Stimulated activated CD4-positive, alpha-beta T cell treated with anti-CD3 and anti-CD28 coated beads, Interleukin-1b, Interleukin-23, amount 100 ng/mL, for 1 hour (primary cell): ENCODE measurements at places on chromosomes 2 and 18.

GRCh38 chr2:186183406-186183805 is 302.7 kb upstream of the ZC3H15 start:
- DNase-seq: no peak

DNA sequence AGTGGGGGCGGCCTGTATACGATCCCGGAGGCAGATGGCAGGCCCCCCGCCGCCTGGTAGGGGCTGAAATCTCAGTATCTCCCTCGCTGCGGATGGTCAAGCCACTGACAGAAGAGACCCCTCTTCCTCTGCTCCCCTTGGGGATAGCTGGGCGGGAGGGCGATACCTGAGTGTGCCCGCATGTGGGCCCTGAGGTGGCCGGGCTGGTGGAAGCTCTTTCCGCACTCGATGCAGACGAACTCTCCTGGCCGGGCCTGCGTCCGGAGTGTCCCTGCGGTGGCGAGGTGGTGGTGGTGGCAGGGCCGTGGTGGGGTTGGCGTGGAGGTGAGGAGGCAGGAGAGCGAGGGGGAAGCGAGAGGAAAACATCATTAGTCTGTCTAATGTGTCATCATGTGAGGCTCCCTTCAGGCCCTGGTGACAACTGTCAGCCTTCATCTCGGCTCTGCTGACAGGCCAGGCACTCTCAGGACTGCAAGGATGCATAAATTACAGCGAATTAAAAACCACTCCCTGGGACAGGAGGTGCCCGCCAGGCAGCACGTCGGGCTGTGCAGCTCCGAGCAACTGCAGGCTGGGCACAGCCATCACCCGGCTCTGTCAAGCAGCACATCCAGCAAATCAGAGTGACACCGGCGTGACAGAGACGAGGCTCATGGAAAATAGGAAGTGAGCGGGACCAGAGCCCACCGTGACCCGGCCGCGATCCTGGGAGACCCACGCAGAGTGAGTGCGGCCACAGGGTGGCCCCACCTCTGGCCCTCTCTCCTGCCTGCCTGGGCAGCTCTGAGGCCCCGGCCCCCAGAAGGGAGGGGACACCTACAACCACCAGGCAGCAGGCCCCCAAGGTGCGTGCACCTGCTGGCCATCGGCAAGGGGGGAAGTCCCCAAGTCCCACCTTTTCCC is 123.5 kb downstream of the ZNF516 start:
- DNase-seq: no peak

DNA sequence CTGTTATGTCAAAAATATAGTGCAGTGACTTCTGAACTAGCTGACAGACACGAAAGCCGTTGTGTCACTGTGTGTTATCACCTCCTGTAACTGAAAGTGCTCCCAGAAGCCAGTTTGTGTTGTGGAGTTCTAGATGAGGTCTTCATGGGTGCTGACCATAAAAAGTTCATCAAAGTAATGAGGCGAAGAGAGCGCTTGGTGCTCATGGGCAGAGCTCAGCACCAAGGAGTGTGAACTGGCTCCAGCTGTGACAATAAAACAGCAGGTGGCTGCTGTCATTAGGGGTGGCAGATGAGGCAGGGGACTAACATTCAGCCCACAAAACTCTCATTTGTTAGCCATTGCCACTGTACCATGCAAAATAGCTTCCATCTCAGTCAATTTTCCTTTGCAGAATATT is 151.1 kb downstream of the ZNF407 start:
- DNase-seq: no peak

- no peak for DNase-seq
Measured at GRCh38 chr18:11845654-11846053, 5.6 kb upstream of the CHMP1B start.

- no peak for DNase-seq
Measured at GRCh38 chr2:232133078-232133477, 171.6 kb downstream of the DIS3L2 start.

DNA sequence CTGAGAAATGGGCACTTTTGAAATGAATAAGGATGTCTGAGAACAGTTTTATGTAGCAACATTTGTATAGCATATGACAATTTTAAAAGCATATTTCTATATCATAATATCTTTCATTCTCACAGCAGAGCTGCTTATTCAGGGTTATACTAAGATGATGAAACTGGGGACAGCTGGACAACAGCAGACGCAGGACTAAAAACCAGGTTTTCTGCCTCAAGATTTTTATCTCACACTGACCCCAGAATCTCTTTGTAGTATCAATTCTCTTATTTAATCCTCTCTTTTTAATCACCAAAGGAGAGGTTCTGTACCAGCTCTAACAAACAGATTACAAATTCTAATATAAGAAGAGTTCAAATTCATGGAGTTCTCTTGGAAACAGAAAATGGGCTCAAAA is 74.2 kb upstream of the TFCP2L1 start:
- no peak for DNase-seq

GRCh38 chr2:32502941-32503340 is 124.9 kb upstream of the TTC27 start:
- DNase-seq: no peak

DNA sequence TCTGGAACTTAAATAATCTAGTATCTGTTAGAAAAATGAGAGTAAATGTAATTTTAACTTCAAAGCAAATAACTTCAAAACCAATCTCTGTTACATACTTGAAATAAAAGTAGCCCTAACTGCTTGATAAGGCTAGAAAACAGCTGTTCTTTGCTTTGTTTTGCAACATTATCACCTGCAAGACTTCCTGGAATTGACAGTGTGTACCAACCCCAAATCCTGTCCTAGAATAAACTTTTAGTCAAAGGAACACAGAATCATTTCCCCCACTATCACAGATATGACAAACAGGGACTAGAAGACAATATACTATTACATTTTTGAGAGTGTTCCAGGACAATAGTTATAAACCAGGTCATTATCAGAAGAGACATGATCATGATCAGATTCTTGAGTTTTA is 105.3 kb upstream of the PGAP1 start:
- no peak for DNase-seq

- DNase-seq: no peak
Measured at GRCh38 chr2:190425221-190425866, 17.2 kb downstream of the MFSD6 start.

GRCh38 chr2:12203528-12203927 is 457.1 kb downstream of the LPIN1 start:
- DNase-seq: no peak
